ENCODE measurements at places on chromosomes 3 and 15.

DNA sequence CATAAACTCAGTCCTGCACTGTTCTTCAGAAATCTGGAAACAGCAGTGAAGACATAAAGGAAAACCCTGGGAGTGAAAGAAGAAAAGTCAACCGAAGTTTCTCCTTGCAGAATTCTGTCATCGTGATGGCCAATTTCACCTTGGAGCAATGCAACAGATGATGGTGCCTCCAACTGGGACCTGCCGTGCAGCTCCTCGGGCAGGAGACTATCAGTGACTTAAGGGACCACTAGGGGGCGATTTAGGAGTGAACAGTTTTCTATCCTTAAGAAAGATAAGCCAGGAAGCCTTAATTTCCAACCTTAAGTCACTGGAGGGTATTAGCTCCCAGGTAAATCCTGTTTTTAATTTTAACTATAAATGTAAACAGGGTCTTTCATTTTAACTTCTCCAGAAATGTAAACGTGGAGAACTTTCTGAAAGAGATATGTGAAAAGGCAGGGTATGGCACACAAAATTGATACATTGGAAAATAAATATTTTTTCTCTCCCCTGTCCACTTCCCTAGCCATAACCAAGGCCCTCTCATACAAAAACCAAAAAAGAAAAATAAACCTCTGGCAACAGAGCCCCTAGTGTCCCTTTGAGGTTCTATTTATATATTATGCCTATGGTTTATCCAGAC, 116.3 kb downstream of the PDZRN3 start:
- no peak for DNase-seq

DNA sequence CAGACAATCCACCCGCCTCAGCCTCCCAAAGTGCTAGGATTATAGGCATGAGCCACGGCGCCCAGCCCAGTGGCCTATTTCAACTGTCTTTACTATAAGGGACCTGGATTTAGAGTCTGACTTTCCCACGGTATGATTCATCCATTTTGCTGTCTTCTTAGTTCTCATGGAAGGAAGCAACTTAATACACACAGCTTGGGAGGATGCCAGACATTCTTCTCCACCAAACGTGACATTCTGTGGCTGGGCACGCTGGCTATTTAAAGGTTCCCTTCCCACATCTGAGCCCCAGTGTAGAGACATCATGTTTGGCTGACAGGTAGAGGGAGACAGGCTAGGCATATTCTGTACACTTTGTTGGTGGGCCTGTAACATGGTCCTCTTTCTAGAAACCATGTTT, 26.2 kb downstream of the FAM43A start:
- DNase-seq = no peak

DNA sequence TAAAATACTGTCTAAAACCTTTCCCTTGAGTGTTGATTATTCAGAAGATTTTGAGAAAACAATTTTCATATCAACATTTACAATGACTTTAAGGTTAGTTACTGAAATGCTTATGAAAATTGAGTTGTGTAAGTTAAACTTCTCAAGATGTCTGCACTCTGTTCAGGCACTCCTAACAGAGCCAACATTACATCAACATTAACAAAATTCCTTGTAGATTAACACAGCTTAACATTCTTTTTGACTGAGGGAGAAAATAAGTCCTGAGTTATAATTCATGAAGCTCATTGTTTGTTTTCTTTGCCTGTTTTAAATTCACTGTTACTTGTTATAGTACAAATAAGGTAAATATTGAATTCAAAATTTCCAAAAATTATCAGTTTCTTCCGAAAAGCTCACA, 9.0 kb downstream of the ACKR4 start:
- DNase-seq = no peak

DNA sequence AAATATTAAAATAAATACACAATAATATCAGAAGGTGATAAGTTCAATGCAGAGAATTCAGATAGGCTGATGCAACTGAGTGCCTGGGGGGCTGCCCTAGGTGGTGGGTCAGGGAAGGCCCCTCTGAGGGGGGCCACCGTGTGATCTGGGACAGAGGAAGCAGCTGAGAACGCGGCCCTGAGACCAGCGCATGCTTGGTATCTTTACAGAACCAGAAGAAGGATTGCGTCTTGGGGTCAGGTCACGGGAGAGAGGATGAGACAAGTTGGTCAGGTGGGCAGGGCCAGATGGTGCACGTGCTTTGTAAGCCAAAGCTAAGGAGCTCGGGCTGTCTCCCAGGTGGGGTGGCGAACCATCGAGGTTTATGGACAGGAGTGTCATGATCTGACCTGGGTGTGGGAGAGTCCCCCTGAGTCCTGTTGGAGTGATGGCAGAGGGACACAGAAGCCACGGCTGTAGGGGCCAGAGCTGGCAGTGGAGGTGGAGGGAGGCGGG, 121.2 kb downstream of the ETFA start:
- DNase-seq = no peak

GRCh38 chr3:196689941-196690660, 21.9 kb downstream of the CEP19 start:
- no peak for DNase-seq

DNA sequence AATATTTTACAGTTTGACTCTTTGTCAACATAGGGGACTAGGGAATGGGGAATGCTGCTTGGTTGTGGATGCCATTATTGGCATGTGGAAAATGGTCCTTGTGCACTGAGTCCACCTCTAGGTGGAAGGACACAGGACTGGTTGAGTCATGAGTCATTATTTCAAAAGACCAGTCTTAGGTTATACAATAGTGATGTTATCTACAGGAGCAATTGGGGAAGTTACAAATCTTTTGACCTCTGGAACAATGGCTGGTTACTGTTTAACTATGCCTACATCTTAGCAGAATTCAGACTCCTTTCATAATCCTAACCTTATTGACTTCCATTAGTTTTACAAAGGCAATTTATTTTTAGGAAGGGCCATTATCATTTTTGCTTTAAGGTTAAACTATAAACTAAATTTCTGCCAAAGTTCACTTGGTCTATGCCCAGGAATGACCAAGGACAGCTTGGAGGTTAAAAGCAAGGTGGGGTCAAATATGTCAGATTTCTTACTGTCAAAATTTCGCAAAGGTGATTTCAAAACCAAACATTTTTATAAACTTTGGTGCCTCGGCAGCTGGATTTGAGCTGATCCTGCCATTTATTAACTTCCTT, 11.8 kb upstream of the CCR8 start:
- DNase-seq = no peak

GRCh38 chr3:24726423-24726822, 231.8 kb upstream of the THRB start:
- no peak for DNase-seq

- no peak for DNase-seq
Observed at GRCh38 chr15:42602501-42602900, 27.1 kb downstream of the STARD9 start.

DNA sequence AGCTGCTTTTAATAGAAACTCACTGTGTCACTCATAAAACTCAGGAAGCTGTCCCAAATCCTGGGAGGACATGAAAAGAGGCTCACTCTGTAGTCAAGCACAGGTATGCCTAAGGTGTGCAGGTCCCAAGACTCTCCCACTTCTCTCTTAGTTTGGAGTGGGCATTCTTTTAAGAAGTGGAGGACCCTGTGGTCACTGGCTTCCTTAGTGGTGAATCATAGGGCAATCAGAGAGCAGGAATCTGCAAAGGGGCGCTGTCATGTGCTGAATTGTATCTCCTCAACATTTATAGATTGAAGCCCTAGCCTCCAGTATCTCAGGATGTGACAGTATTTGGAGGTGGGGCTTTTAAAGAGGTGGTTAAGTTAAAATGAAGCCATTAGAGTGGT, 47.2 kb upstream of the ZBTB38 start:
- no peak for DNase-seq

DNA sequence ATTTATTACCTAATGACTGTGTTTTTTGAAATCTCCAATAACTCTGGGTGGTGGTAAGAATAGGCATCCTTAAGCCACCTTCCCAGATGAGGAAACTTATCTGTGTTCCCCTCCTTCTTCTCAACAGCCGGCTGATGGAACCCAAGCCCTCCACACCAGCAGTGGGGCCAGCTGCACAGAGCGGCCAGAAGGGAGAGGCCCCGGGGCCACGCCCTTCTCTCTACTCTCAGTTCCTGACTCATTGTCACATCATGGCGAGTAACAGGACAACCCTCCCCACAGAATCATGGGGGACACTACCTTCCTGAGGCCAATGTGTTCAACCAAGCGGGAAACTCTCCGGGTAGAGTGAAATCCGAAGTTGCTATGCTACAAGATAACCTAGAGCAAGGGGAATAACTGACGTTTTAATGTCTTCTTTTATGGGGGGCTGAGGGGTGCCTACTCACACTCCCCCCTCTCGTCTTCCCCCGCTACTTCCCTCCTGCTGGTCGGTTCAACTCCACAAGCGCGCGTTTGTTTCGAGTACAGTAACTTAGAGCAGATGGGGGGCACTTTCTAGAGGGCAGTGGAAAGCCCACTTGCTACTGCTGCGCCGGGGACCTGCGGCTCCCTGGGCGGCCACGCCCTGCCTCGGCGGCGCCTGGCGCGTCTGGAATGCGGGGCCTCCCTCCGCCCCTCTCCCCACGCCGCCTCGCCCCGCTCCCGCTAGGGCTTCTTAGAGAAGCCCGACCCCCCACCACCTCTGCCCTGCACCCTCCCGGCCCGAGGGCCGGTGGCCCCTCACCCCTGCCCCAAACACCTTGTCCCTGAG, 621 bp downstream of the ANXA2 start:
- DNase-seq = peak; percentile 39

DNA sequence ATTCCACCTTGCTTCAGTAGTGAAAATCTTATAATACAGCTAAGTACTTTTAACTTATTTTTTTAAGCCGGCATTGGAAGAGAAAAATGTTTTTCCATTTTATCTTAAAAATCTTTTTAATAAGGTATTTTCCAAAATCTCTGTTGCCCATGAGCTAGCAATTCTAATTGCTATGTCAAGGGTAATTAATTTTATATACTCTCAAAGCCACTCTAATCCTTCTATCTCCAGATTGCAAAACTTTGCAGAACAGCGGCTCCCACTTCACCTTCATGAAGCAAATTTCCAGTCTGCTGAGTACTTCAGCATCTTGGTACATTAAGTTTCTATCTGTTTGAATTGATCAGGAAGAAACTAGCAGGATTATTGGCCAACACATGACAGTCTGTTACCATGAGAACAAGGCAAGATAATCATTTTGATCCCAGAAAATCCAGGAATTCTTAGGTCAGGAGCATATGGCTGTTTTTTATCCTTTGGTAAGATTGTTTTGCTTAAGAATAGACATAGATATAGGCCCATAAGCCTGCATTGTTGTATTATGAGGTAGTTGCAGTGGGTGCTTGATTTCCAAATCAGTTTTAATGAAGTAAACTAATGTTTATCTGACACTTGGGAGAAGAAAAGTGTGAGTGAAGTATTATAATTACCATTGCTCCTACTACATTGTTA, 6.0 kb downstream of the TIPARP start:
- DNase-seq = no peak

DNA sequence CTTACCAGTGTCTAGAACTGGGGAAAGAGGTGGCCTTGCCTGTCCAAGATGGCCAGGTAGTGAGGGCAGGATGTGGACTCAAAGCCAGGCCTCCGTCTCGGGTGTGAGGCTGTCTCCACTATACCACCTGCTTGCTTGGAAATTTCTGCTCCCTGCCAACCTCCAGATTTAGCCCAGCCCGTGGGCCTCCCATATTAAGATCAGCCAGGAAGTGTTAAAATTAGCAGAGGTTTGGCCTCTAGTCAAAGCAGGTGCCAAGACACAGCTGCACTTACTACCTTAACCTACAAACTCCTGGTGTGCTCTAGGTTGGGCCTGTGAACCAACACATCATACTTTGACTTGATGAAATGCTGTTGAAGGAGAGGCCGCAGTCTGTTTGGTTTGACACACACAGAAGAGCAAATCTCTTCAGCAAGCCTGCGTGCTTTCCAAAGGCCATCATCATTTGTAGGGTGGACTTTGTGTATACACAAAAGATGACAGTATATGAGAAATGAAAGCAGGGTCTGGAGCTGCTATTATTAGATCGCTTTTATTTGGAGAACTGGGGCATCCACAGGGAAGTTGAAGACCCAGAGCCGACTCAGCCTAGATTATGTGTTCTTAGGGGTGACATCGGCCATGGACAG, 206.5 kb downstream of the XXYLT1 start:
- no peak for DNase-seq
